Skeletal muscle tissue (tissue), 5 donors: ENCODE measurements at places on chromosomes 11 and 22. TPM values are rescaled to one million over a fixed set of nuclear protein-coding genes. Genes with fewer than 3 reads are reported as not detected.

The VPREB1 gene
- not detected for total RNA-seq

The SMTNL1 gene
- total RNA-seq: 69.9 TPM

The TRIM6 gene
- total RNA-seq: 1.6 TPM

The OSBP2 gene
- 4.7 TPM for total RNA-seq

The GLYATL1B gene
- total RNA-seq: not detected

The MAPK11 gene
- total RNA-seq: 3.1 TPM

The NLRP6 gene
- not detected for total RNA-seq

The PGA5 gene
- total RNA-seq: not detected

The PACSIN3 gene
- total RNA-seq: 127 TPM

The MMP3 gene
- total RNA-seq: not detected

The IL18 gene
- 0.52 TPM for total RNA-seq

The BBOX1 gene
- under 0.01 TPM for total RNA-seq
